ENCODE measurements at places on chromosomes 2 and 18.
A peak's percentile ranks its signal among the peaks of the same experiment; 100 is the strongest.

DNA sequence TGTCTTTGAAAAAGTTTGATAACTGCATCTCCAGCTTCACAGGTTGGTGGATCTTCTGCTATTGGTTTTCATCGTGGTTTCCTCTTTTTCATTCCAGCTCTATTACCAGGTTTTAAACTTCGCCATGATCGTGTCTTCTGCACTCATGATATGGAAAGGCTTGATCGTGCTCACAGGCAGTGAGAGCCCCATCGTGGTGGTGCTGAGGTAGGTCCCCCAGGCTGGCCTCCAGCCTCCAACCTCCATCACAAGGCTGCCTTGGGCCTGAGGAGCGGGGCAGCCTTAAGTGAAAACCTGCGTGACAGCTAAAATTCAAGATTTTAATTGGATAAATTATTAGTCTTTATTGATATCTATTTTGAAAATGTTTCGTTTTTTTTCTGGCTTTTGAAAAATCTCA, 9.7 kb downstream of the SEC11C start:
- no peak for DNase-seq

GRCh38 chr2:60536746-60537145, 16.7 kb downstream of the BCL11A start:
- DNase-seq = no peak

DNA sequence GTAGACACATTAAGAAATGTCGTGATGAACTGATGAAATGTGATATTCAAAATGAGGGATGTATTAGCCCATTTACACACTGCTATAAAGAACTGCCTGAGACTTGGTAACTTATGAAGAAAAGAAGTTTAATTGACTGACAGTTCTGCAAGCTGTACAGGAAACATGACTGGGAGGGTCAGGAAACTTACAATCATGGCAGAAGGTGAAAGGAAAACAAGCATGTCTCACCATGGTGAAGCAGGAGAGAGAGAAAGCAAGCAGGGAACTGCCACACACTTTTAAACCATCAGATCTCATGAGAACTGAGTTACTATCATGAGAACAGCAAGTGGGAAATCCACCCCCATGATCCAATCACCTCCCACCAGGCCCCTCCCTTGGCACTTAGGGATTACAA, 1010.8 kb upstream of the CELF4 start:
- DNase-seq = no peak

DNA sequence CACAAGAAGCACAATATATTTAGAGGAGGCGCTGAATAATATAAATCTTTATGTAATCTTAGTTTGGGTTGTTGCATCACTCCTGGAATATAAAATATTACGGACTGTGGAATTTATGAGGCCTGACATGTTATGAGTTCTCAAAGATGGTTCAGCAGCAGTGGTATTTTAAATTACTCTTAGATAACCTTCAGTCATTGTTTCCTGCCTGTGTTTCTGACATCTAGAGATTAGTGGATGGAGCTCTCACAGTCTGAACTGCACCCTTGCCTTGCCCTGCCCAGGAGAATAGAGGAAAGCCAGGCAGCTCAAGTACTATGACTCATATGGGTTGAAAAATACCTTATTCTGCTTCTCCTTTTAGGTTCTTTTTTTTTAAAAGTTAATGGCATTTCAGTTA, 70.0 kb downstream of the ACSL3 start:
- DNase-seq = no peak

DNA sequence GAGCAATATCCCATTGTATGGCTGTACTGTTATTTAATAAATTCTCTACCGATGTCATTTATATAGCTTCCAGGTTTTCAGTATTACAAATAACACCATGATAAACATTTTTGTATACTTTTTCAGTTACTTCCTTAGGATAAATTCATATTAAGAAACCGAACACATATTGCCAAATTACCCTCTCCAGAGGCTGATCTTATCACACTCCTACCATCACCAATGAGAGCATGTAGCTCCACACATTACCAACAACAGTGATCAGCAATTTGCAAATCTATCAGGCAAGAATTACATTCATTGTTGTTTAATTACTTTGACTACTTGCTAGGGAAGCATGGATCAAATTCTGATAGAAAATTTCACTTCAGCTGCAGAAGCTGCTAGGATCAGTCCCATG, 5.8 kb upstream of the NDUFV2 start:
- DNase-seq = no peak

DNA sequence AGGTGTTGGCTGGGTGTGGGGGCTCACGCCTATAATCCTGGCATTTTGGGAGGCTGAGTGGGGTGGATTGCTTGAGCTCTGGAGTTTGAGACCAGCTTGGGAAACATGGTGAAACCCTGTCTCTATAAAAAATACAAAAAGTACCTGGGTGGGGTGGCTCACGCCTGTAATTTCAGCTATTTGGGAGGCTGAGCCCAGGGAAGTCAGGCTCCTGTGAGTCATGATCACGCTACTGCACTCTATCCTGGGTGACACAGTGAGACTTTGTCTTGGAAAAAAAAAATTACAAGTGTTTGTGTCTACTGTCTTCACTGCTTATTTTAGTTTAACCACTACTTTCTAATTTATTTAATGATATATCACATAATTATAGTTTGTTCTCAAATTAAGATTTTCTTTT, 62.7 kb upstream of the DOCK10 start:
- no peak for DNase-seq

- DNase-seq = no peak
These were observed 16.0 kb downstream of the SLC20A1 start for GRCh38 chr2:112661656-112662305.

DNA sequence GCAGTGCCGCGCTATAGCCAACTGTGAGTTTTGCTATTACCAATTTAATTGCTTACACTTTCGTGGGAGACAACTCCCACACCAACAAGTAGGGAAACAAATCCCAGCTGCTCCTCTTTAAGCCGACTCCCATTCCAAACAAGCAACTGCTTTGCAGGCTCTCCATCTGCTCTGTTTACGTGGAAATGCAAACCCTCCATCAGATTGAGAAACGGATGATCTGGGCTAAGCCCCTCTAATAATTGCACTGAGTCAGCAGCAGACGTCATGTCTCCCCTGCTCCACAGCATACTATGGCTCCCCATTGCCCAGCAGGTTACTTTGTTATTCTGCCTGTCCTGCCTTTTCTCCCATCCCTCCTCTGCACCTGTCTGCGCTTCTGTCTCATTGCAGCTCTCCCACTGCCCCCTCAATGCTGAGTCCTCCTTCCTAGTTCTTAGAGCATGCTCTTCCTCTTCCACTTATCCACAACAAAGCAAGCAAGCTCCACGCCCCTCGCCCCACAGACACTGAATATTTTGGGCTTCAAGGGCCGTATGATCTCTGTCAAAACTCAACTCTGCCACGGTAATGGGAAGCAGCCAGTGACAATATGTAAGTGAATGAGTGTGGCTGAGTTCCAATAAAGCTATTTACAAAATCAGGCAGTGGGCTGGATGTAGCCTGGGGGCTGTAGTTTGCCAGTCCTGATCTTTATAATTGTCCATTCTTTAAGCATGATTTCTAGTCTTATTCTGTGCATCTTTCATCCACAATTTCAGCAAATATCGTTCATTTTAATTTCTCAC, 39.5 kb upstream of the ARL4C start:
- no peak for DNase-seq

GRCh38 chr2:197358931-197359330, 48.4 kb upstream of the ANKRD44 start:
- no peak for DNase-seq

DNA sequence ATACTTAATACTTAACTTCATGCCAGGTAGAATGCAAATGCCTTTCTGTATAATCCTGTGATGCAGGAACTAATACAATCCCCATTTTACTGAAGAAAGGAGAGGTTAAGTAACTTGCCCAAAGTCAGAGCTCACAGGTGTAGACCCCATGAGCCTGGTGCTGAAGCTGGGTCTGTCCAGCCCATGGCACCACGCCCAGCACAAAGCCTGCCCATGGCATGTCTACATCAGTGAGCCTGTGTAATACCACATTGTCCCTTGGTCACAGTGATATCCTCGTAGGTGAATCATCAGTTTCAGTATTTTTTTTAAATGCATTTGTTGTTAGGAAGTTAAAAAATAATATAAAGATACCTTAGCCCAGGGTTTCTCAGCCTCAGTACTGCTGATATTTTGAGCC, 69.9 kb upstream of the MCFD2 start:
- no peak for DNase-seq

GRCh38 chr2:75577280-75577679, 16.5 kb upstream of the EVA1A start:
- no peak for DNase-seq

GRCh38 chr2:64586883-64587481, 62.9 kb downstream of the AFTPH start:
- no peak for DNase-seq

GRCh38 chr18:2971741-2972552, 41.0 kb downstream of the LPIN2 start:
- DNase-seq = no peak

DNA sequence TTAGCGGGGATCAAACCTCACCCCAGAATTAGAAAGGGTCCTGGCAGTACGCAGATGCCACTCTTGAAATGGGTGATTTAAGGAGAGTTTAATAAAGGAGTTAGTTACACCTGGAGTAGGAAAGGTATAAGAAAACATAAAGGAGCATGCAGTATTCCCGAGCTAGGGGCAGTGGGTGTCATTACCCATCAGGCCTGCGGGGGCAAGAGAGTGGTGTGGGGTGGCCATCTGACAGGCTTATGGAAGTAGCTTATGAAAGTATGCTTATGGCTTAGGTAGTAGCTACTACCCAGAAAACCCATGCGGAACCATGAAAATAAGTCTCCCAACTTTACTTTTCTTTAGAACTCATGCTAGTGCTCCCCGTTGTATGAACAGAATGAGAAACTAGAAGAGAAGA, 568.9 kb upstream of the ACVR2A start:
- DNase-seq = peak; percentile 53

DNA sequence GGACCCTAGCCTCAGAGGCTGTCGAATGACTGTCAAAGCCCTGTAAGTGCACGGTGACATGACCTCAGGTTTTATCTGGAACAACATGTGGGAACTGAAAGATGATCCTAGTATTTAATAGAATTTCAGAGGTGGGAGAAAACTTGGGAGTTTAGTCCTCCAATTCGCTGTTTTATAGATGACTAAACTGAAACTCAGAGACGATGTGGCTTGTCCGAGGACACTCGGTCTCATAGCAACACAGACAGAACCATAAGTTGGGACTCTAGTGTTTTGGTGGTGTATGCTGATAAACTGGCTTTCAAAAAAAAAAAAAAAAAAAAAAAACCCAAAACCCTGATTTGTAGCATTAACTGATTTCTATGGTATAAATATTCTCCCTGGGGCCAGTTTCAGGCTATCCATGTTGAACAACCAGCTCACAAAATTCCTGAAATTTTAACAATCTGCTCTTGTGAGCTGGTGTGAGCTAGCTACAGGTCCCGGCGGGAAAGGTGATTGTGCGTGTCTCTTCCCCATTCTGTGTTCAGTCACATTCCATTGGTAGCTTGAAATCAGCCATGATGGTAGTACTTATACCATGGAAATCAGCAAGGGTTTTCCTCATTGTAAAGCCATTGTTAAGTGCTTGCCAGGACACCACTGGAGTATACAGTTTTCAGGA, 195.5 kb upstream of the EPAS1 start:
- DNase-seq = no peak

- DNase-seq = no peak
These were observed 487.5 kb downstream of the SUCLG1 start for GRCh38 chr2:83971547-83971946.

DNA sequence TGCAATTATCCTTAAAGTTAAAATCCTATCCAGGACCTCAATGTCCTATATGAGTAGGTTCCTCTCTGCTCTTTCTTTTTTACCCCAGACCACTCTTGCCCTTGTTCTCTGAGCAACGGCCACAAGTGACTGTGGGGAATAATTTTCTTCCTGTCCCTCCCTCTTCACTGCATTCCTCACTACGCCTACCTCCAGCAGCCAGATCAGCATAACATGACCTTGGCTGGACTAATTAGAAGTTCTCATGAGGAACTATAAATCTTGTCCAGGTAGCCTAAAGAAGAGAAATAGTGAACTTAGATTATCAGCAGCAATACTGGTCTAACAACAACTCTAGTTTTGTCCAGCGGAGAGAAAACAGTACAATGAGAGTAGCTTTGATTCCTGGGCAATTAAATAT, 643.8 kb upstream of the KLHL29 start:
- no peak for DNase-seq

DNA sequence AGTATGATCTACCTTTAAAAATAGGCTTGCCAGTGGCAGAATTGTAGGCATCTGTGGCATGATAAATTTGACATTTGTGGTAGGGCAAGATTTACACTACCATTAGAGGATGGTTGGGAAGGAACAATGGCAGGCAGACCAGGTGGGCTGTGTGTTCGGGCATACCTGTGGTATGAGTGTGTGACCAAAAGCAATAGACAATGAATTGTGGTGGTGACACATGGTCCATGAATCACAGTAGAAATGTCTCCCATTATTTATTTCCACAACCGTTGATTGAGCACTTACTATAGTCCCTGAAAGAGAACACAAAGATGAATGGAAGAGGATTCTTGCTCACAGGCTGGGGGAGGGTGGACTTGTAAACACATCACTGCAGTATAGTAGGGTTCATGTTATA, 29.9 kb upstream of the RUFY4 start:
- no peak for DNase-seq

DNA sequence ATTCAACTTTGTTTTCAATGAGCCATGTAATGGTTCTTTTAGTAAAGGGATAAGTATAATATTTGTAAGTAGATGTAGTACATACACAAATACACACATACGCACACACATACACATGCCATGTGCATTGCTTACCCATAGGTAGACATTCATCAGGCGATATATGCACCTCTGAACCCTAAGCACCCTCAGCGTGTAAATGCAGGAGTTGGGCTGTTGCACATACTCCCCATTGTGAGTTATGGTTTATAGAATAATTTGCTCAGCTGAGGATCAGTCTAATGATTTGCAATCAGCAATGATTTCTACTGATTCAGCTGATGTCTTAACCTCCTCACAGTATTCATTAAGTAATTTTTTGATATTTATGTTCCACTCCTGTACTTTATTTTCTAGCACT, 217.6 kb upstream of the ETAA1 start:
- no peak for DNase-seq

- DNase-seq = peak; percentile 10
These were observed 214.1 kb upstream of the COPS8 start for GRCh38 chr2:236871500-236872001.

DNA sequence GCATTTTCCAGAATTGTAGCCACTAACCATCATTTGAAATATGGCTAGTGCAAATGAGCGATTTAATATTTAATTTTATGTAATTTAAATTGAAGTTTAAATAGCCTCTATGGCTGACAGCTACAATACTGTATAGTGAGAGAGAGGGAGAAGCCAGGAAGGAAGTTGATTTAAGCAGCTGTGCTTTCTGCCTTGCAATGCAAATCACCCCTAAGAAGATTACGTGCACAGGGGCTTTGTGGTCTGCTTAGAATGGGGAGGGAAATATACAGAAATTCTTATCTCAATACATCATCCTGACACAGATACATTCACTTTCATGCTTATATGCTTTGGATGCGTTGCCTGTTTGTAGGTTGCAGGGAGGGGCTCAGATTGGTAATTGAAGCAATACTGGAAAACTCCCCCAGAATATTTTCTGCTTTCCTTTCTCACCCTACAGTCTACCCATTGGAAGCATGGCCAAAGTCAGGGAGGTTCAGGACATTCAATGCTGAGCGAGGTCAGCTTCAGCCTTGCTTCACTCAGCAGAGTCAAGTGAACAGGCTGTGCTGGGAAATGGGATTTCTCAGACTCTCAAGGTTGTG, 674.0 kb downstream of the CNTNAP5 start:
- DNase-seq = no peak

- DNase-seq = no peak
These were observed 339.5 kb upstream of the SLC39A10 start for GRCh38 chr2:195317550-195317949.

GRCh38 chr2:46731280-46731679, 184.3 kb downstream of the MCFD2 start:
- no peak for DNase-seq

All from H1 (cell line).